Stimulated activated CD4-positive, alpha-beta T cell treated with anti-CD3 and anti-CD28 coated beads, Interleukin-2, amount 100 ng/mL, for 24 hours (primary cell): ENCODE measurements at places on chromosomes 16 and 17.

GRCh38 chr16:9966569-9967157 lies 215.6 kb downstream of the GRIN2A start:
- DNase-seq: no peak

DNA sequence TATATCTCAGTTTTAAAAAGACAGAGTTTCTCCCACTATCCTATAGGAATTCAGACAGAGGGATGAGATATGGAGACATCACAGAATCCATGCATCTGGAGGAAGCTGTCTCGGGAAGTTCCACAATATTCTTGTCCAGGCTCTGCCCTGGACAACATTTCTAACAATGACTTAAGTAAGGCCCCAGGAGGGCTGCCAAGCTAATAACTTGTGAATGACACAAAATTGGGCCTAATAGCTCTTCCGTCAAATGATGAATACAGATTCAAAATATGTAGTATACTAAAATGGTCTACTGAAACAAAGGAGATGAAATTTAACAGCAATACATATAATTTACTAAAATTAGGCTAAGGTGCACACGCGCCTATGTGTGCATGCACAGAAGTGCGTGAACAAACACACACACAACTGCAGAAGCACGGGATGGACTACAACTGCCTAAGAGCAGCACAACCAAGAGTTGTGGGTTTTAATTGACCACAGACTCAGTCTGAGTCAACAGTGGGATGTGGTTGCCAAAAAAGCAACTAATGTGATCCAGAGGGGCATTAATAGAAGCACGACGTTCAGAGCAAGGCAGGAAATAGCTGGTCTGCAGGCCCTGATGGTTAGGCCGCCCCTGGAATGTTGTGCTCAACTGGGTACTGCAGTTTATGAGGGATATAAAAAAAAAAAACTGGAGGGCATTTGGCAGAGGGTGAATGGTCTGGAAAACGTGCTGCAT lies 26.3 kb upstream of the HS3ST2 start:
- no peak for DNase-seq

GRCh38 chr17:6361733-6362132 lies 73.2 kb downstream of the AIPL1 start:
- DNase-seq: no peak

DNA sequence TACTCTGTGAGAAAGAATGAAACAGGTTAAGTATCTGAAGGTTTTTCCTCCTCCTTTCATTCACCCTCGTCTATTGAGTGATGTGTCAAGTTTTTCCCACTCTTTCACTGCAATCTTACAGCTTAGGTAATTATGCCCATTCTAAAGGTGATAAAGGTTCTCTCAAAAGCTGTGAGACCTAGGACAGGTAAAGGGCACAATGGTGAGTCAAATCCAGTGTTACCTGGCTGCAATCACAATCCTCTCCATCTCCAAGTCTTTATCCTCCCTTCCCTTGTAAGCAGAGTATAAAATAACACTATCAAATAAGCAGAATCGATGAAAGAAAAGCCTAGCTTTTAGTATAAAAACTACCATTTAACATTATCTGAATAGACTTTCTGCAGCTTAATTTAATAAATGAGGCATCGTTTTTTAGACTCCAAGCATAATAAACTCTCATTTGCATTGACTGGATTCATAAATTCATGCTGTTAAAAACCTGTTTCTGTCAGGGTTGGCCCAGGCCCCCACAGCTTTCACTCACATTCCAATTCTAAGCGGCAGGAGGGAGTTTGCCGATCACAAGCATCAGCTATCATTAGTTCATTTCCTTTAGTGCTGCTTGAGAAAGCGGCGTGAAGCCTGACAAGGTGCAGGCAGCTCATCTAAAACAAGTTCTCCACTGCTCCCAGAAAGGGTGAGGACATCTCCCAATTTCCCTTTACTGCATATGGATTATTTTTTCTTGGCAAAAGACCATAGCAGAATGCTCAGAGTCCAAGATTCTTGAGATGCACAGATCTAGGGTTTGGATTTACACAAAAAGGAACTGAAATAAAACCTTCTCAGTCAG lies 67.8 kb downstream of the CDH8 start:
- DNase-seq: no peak

GRCh38 chr17:6654841-6655731 lies 3.5 kb downstream of the C17orf100 start:
- no peak for DNase-seq

DNA sequence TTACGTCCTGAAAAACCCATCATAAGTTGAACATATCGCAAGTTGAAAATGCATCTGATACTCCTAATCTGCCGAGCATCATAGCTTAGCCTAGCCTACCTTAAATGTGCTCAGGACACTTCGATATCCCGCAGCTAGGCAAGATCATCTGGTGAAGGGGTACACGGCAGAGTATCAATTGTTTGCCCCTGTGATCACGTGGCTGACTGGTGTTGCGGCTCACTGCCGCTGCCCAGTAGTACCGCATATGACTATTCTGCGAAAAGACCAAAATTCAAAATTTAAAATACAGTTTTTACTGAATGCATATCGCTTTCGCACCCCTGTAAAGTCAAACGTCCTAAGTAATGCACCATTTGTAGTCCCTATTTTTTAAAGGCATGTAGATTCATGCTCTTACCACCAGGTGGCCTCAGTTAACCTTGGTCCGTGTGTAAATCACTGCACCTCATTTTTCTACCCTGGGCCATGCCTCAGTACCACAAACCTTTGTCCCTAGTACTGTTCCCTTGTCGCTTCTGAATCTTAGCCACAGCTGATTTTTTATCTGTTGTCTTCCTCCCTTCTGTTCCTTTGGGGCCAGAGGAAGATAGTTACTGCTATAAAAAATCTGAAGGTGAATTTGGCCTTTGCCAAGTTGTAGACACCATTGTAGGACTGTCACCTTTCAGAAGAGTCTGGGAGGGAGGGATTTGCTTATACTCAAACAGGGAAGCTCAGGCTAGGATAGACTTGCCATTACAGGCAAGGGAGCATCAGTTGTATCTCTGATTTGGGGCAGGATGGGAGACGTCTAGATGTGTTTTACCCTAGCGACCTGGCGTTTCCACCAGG lies 34.4 kb downstream of the WWP2 start:
- DNase-seq: peak; percentile 8

- no peak for DNase-seq
These were observed 24.7 kb downstream of the TMEM235 start for GRCh38 chr17:78255953-78256706.

DNA sequence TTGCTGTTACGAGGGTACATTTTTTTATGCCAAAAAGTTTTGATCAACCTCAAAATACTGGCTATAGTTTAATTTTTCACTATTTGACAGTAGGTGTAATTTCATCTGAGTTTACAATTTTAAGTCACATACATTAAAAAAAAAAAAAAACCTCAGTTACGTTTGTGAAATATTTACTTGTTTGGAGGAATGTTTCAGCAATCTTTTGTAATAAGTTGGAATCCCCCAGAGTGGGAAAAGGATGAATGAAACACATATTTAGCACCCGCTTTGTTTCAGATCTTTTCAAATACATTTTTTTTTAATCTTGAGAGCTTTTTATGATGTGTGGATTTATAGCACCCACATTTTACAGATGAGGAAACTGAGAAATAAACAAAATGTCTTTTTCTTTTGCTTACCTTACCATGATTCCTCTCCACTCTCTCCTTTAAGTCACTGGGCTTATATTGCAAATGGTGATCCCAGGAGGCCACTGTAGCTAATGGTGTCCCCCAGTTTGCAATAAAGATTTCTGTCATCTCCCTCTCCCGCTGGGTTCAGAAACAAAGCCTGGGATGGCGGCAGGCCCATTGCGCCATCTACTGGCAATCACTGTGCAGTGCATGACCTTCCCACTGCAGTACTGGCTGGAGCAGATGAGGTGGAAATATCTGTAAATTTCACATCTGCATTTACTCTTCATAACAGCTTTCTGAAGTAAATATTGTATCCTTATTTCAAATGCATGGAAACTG lies 27.7 kb downstream of the TBC1D3B start:
- peak; percentile 77 for DNase-seq

DNA sequence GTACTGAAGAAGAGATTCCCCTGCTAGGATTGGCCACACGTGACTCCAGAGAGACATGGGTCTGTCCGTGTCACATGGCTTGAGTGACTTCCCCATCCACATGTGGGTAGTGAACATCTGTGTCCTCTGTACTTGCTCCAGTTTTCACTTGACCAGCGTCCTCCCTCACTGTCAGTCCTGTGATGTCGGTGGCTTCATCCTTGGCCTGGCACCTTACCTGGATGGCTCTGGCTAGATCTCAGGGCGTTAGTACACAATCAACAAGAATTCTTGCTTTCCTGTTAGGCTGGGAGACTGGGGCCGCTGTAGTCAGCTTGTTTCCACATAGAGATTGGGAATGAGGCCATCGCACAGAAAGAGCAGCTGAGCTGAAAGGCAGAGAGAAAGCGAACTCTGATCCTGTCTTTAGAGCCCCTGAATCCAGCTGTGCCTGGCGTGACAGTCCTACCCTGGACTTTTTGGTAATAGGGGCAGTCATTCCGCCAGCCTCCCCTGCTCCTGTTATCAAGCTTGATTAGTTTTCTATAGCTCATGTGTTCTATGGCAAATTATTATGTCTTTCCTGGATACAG lies 227.3 kb downstream of the SNX29 start:
- DNase-seq: no peak

- DNase-seq: no peak
These were observed 6.8 kb downstream of the KRT37 start for GRCh38 chr17:41417576-41418015.

GRCh38 chr17:77366206-77366557 lies 225.4 kb downstream of the SEC14L1 start:
- no peak for DNase-seq

GRCh38 chr16:88507231-88507743 lies 54.2 kb downstream of the ZFPM1 start:
- DNase-seq: no peak

- DNase-seq: no peak
These were observed 197.1 kb downstream of the HS3ST4 start for GRCh38 chr16:25888868-25889267.

DNA sequence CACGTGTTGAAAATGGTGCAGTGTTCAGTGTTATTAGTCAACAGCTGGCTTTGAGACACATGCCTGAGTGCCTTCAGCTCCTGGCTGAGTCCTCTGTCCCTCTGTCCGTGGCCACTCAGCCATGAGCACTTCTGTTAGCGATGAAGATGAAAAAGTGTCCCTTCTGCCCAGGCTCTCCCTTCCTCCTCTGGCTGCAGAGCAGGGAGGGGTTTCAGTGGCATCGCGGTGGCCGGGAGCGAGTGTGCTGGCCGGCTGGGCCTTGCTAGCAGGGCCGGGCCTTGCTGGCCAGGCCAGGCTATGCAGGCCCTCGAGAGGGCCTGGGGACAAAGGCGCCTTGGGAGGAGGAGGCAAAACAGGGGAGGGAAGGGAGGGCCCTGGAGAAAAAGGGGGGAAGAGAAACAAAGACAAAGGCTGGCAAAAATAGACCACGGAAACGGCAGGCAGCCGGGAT lies 47.7 kb downstream of the CMIP start:
- DNase-seq: no peak

GRCh38 chr17:80067393-80067986 lies 31.0 kb downstream of the CCDC40 start:
- DNase-seq: no peak

DNA sequence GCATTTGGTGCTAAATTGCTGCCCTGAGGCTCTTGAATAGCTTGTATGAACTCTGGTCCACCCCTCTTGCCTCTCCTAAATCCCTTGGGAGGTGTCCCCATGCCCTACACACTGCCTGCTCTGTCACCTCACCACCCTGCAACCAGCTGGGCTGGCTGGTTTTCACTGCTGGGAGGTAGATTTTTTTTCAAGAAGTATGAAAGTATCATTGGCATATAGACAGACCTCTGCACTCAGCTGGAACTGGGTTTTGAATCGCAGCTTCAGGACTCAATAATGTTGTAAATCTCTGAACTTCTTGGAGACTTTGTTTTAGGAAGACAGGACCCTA lies 184.9 kb downstream of the MSI2 start:
- no peak for DNase-seq

DNA sequence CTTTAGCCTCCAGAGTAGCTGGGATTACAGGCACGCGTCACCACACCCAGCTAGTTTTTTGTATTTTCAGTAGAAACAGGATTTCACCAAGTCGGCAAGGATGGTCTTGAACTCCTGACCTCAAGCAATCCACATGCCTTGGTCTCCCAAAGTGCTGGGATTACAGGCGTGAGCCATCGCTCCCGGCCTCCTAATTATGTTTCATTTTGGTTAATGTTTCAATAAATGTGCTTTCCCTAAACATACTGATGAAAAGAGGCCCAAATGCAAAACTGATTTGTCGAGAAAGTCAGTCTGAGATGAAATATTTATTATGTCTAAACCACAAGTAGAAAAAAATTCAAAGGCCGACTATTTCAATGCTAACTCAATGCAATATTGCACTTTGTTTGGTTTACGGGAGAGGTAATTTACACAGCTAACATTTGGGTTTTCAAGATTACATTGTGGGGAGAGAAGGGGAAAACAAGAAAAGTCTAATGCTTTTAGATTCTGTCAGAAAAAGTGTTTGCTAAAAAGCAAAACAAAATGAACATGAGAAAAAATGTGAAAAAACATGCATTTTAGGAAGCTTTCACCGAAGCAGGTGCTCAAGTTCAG lies 9.8 kb downstream of the STAT3 start:
- DNase-seq: no peak
